Activated CD8-positive, alpha-beta memory T cell treated with anti-CD3 and anti-CD28 coated beads for 48 hours (primary cell): ENCODE measurements at places on chromosomes 2 and 18.

DNA sequence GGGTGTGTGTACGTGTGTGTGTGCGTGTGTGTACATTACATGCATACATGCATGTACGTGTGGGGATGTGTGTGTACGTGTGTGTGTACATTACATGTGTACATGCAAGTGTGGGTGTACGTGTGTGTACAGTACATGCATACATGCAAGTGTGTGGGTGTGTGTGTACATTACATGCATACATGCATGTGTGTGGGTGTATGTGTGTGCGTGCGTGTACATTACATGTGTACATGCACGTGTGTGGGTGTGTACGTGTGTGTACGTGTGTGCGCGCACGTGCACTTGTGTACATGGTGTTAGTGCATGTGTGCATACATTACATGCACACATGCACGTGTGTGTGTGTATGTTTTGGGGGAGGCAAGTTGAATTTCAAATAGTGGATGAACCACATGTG, 300.6 kb downstream of the CELF4 start:
- DNase-seq, result no peak

DNA sequence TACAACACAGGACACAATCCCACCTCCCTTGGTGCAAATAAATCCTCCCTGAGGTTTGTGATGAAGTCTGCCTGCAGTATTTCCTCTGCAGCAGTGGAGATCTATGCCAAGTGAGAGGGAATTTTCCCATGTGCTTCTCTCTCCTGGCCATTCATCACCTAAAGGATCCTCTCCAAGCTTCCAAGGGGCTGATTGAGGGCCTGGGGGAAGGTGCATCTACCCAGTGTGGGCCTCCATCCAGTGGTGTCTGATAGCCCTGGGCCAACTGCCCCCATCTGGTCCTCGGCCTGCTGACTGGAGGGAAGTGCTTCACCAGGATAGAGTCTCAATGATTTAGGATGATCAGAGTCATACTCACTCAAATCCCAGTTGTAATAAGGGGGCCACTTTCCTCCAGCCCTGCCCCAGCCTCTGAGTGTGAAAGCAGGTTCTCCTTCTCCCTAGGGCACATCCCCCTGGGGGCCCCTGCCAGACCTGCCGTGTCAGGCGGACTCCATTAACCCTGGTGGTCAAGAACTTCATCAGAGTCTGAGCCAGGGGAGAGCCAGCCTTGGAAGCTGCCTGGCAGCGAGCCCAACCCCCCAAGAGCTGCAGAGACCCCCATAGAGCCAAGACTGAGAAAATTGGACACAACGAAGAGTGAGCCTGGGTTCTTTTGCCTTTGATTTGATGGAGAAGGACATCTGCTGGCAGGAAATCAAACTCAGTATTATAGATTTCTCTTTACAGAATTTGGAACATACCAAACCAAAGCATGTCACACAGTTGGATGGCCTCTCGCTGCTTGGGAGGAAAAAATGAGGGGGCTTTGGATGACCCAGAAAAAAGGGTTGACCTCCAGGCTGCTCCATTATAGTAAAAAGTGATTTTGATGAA, 509.6 kb downstream of the CMPK2 start:
- no peak for DNase-seq

DNA sequence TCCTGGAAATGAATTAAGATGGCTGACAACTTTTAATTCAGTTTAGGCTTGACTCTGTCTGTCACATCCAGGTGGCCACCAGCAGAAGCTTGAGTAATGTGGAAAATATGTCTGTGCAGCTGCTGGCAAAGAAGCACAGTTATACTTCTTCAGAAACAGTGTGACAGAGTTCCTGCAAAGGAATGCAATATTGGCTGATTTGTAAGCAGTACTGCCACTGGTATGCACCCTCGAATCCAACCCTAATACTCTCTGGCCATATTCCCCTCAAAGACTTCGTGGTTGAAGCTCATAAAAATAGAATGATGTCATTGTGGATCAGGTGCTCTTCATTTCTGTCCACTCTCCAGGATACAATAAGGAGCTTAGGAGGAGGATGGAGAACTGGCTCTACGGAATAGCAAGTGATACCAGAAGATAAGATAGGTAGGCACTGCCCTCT, 86.2 kb downstream of the METTL8 start:
- DNase-seq, result no peak

GRCh38 chr2:17426743-17427142, 91.5 kb downstream of the RAD51AP2 start:
- DNase-seq, result no peak

- DNase-seq, result no peak
Measured at GRCh38 chr2:36734304-36734703, 37.8 kb downstream of the VIT start.

DNA sequence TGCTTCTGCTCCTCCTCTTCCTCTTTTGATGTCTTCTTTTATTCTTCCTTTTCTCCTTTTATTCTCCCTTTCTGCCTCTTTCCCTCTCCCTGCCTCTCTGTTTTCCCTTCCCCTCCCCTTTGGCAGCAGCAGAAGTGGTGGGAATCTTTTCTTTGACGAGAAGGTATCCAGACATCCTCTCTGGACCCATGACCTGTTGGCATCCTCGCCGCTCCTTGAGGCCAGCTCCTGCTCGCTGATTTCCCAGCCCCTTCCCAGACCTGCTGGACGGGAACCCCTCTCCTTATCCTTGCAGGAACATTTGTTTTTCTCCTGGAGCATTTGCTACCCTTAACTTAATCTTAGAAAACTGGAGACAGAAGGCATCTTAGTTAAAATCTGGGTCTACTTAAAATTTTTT, 130.5 kb downstream of the LPIN1 start:
- DNase-seq, result no peak

GRCh38 chr2:166406374-166406773, 30.6 kb upstream of the SCN9A start:
- DNase-seq, result no peak

DNA sequence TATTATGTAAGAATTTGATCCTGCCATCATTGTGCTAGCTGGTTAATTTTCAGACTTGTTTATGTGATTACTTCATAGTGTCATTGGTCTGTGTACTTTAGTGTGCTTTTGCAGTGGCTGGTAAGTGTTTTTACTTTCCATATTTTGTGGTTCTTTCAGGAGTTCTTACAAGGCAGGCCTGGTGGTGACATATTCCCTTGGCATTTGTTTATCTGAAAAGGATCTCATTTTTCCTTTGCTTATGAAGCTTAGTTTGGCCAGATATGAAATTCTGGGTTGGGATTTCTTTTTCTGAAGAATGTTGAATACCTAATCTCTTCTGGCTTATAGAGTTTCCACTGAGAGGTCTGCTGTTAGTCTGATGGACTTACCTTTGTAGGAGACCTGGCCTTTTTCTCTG, 72.8 kb upstream of the MC4R start:
- no peak for DNase-seq

GRCh38 chr2:226483745-226484619, 315.6 kb downstream of the IRS1 start:
- no peak for DNase-seq

DNA sequence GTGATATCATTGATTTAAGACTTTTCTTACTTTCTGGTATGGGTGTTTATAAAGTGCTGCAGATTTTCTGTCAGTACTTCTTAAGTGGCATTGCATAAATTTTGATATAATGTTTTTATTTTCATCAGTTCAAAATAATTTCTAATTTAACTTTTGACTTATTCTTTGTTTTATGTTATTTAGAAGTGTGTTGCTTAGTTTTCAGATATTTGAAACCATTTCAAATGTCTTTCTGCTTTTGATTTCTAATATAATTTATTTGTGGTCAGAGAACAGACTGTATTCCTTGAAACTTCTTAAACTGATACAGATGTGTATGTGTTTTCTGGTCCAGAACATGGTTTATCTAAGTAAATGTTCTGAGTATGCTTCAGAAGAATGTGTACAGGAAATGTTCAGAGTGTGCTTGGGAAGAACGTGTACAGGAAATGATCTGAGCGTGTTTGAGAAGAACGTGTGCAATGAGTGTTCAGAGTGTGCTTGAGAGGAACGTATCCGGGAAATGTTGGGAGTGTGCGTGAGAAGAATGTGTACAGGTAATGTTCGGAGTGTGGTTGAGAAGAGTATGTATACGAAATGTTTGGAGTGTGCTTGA, 265.7 kb upstream of the HS6ST1 start:
- no peak for DNase-seq

- no peak for DNase-seq
Measured at GRCh38 chr2:3430172-3430571, 50.7 kb downstream of the TRAPPC12 start.

- no peak for DNase-seq
Measured at GRCh38 chr2:23491591-23492336, 106.8 kb downstream of the KLHL29 start.

GRCh38 chr2:108583903-108584520, 49.7 kb downstream of the LIMS1 start:
- peak; percentile 40 for DNase-seq

GRCh38 chr2:124001696-124002430, 23.2 kb upstream of the CNTNAP5 start:
- no peak for DNase-seq

DNA sequence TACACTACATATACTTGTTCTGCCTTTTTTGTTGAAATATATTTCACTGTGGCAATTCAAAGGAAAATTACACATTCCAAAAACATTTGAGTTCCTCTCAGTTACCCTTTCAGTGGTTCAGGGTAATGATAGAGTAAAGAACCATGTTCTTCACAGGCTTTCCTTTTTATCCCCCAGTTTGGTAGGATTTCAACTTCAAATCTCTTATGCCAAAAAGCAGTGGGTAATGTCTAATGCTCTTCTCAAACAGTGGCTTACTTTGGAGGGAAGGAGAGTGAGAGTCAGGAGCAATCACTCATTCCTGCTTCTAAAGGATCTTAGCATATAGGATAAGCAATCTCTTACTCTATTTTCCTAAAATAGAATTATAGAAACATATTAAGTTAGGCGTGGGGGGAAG, 290.6 kb downstream of the ZEB2 start:
- DNase-seq, result no peak

- no peak for DNase-seq
Measured at GRCh38 chr2:224904381-224904780, 137.9 kb downstream of the DOCK10 start.

DNA sequence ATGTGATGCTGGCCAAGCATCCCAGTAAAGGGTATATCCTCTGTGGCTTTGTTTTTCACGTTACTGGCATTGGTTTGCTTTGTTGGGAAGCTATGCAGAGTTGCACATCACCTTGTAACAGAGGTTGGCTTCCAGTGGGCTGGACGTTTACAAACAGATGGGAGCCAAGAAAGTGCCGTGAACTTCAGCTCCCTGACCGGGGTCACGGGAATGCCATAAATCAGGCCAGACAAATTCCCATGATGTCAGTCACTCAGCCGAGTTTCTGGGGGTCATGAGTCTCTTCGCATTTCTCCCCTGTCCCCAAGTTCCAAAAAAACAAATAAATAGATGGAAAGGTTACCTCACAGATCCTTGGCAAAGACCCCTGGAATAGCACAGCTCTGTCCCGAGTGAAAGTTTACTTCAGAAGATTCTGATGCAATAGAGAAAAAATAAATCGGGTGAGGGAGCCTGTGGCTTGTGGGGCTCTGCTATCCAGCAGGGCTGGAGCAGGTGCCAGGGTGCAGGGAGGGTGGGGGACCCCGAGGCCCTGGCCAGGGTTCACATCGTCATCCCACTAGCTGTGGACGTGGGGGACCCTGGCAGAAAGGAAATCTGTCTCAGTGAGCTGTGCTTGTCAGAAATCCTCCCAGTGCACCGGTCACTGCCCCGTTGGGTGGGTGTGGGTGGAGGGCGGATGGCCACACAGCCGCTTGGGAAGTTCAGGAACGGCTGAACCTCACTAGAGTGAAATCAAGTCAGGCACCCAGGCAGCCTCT, 27.8 kb downstream of the TWIST2 start:
- DNase-seq, result no peak

DNA sequence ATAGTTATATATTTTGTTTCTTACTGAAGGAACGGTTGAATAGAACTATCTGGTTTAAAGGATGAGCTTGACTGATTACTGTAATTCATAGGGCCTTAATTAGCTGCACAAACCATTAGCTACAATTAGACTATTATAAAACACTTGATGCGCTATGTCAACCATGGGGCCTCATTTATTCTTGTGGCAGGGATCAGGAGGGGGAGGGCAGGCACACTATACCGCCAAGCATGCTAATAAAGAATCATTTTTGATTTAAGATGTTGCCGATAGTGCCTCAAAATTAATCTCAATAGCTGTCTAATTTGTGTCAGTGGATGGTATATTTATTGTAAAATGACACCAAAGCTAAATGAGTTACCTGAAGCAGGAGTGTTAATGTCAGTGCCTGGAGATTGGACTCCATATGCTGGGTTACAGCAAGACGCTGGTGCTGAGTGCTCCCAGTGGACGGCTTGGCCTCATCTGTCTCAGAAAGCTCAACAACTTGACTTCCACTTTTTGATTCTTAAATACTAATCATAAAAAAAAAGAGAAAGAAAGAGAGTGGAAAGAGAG, 1007.0 kb upstream of the CELF4 start:
- no peak for DNase-seq

DNA sequence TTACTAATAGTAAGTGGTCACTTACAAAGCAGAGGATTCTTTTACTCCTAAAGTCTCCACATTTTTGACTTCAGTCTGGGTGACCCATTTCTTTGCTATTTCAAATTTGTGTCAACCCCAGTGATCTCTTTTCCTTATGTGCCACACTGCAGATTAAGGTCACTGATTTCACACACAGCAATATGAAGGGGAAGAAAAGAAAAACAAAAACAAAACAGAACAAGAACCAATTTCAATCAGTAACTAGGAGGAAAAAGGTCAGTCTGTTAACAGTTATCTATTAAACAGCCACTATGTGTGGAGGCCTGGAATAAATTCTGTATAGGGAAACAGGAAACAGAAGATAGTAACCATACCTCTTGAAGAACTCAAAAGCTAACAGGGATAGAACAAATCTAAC, 72.0 kb upstream of the ACVR2A start:
- DNase-seq, result no peak

DNA sequence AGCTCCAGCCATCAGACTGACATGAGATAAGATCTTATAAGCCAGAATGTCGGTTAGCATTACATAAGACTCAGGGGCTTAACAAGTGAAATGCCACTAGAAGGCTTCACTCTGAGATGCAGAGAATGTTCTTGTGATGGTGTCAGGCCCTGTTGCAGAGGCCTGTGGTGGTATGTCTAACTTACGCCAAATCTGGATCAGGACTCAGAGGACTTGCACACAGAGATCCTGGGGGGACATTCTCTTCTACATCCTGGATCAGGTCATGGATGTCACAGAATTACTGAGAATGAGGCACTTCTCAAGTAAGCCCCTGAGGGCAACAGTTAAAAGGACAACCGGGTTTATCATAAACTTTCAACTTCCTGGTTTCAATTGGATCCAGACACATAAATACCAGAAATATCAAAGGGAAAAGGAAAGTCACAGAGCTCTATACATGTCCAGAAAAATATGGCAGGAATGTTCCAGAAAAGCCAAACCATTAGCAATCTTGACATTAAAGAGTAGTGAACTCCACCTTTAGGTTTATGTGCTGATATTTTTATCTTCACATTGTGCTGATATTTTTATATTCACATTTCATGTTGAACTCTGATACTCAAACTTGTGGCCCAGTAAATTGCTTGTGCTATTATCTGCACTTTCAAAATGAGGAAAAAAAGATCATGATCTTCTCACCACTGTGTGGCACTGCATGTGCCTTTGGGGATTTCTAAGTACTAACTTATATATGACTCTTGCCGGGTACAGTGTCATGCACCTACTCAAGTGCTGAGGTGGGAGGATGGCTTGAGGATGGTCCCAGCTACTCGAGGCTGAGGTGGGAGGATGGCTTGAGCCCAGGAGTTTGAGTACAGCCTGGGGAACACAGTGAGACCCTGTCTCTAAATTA, 137.5 kb upstream of the RNF152 start:
- no peak for DNase-seq
